Bronchus fibroblast of lung (primary cell): ENCODE measurements at places on chromosomes 11 and 22. TPM values are rescaled to one million over a fixed set of nuclear protein-coding genes. Genes with fewer than 3 reads are reported as not detected.

The FAM83F gene
- under 0.01 and 0.17 TPM in 2 replicates for total RNA-seq

The HBG1 gene
- total RNA-seq = not detected in 2 replicates

The MCHR1 gene
- 0.15 TPM in 1 of 2 replicates, not detected in the other for total RNA-seq

The DBX1 gene
- not detected in 2 replicates for total RNA-seq

The DEFB131B gene
- total RNA-seq = not detected in 2 replicates

The ADAMTS15 gene
- 5.5 TPM in 2 replicates for total RNA-seq

The NRXN2 gene
- total RNA-seq = 0.67 and 0.89 TPM in 2 replicates

The TRIM49 gene
- total RNA-seq = not detected in 2 replicates

The CST6 gene
- total RNA-seq = 0.84 and 1.0 TPM in 2 replicates

The MEI1 gene
- 0.50 and 1.2 TPM in 2 replicates for total RNA-seq

The CCDC188 gene
- total RNA-seq = 0.15 TPM in 1 of 2 replicates, not detected in the other

The EED gene
- 8.5 and 9.2 TPM in 2 replicates for total RNA-seq

The LINC01488 gene
- not detected in 2 replicates for total RNA-seq

The RAG2 gene
- not detected in 2 replicates for total RNA-seq

The SLC16A8 gene
- total RNA-seq = 0.17 TPM in 1 of 2 replicates, not detected in the other

The CASP5 gene
- not detected in 2 replicates for total RNA-seq

The GAL gene
- 13.1 and 17.3 TPM in 2 replicates for total RNA-seq

The AQP11 gene
- total RNA-seq = 0.59 and 0.84 TPM in 2 replicates

The TNNT3 gene
- not detected in 2 replicates for total RNA-seq

The HTATIP2 gene
- 38.2 and 40.3 TPM in 2 replicates for total RNA-seq

The ELMOD1 gene
- total RNA-seq = 0.17 and 0.30 TPM in 2 replicates

The PATE2 gene
- not detected in 2 replicates for total RNA-seq

The HBB gene
- not detected in 2 replicates for total RNA-seq

The PATE1 gene
- not detected in 2 replicates for total RNA-seq

The MS4A6A gene
- total RNA-seq = not detected in 2 replicates

The TMPRSS13 gene
- not detected in 2 replicates for total RNA-seq

The C11orf91 gene
- not detected in 2 replicates for total RNA-seq

The ST14 gene
- under 0.01 and 0.17 TPM in 2 replicates for total RNA-seq

The SLC5A12 gene
- not detected in 2 replicates for total RNA-seq

The TMEM126A gene
- total RNA-seq = 40.2 and 43.7 TPM in 2 replicates

The TEX12 gene
- total RNA-seq = not detected in 2 replicates

The OR6T1 gene
- not detected in 2 replicates for total RNA-seq
